ENCODE measurements at places on chromosomes 16 and 17.

- no peak for DNase-seq
Observed at GRCh38 chr16:81446907-81447268, 2.3 kb downstream of the CMIP start.

DNA sequence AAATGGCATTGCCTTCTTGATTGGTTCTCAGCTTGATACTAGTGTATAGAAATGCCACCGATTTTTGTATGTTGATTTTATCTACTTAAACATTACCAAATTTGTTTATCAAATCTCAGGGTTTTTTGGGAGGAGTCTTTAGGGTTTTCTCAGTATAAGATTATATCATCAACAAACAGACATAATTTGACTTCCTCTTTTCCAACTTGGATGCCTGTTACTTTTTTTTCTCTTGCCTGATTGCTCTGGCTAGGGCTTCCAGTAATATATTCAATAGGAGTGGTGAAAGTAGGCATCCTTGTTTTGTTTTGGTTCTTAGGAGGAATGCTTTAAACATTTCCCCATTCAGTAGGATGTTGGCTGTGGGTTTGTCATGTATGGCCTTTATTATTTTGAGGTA is 29.1 kb downstream of the EFCAB13 start:
- no peak for DNase-seq

DNA sequence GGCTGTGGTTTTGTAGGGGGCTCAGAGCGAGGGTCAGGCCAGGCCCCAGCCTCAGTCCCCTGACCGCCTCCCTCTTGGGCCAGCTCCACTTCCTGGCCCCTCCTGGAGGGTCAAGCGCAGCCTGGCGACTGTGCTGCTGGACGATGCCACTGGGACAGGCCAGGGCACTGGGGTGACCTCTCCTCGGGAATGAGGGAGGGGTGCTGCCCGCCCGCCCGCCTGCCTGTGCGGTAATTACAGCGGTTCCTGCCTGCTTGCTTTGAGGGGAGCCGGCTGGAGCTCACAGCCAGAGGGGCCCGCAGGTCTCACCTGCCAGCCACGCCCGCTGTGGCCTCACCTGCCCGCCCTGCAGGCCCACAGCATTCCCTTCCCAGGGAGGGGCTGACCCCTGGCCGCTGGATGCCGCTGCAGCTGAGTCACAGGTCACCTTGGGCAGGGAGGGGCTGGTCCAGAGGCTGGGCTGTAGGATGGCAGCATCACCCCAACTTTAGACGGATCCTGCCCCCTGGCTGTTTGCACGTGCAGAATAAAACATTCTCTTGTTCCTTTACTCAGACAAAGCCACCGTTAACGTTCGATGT is 76.7 kb upstream of the CBX4 start:
- DNase-seq: no peak

DNA sequence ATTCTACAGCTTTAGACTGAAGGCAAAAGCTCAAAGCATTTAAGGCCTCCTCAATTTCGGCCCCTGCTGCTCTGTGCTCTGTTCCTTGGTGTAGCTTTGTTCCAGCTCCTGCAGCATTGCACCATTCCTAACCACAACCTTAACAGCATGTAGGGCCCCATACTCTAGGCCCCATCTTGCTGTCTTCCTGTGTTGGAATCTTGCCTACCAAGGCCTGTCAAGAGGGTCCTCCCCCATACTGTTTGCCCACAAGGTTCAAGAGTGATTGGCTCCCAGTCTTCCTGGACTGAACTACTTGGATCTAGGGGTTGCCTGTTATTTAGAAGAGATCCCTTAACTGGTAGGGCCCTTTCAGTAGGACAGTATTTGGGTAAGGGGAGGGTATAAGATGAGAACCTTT is 26.8 kb downstream of the TRPV2 start:
- DNase-seq: no peak

DNA sequence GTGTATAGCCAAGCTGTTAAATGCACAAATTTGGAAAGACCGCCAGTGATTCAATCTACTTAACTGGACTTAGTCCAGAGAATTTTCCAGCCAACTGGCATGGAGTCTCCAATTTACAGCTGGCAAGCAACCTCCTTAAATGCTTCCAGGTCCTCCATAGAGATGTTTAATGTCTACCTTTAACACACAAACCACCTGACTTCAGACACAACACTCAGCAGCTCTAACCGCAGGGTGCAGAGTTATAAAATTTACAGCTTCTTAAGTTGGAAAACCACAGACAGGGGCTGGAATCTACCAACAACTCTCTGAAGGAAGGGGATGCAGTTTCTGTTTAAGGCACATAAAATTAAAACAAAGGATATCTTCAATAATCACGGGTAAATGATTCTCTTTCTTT is 106.9 kb downstream of the SYCE1L start:
- no peak for DNase-seq

- DNase-seq: peak; percentile 25
Observed at GRCh38 chr17:1058423-1059130, 61.6 kb downstream of the TIMM22 start.

- no peak for DNase-seq
Observed at GRCh38 chr16:54291656-54292487, 5.3 kb upstream of the IRX3 start.

- DNase-seq: no peak
Observed at GRCh38 chr17:39660397-39661385, 4.5 kb upstream of the TCAP start.

DNA sequence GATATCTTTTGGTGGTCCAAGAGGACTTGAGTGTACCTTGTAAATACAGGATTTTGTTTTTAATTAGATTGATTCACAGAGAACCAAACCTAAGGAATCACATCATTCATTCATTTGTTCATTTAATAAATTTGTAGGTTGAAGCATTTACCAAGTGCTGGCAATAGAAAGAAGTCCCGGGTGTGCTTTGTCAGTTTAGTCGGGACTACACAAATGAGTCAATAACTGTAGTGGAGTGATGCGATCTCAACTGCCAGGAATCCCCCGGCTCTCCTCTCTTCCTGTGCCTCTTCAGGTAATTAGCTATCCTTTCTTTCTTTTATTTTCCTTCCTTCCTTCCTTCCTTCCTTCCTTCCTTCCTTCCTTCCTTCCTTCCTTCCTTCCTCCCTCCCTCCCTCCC is 1.4 kb upstream of the WWOX start:
- DNase-seq: no peak

DNA sequence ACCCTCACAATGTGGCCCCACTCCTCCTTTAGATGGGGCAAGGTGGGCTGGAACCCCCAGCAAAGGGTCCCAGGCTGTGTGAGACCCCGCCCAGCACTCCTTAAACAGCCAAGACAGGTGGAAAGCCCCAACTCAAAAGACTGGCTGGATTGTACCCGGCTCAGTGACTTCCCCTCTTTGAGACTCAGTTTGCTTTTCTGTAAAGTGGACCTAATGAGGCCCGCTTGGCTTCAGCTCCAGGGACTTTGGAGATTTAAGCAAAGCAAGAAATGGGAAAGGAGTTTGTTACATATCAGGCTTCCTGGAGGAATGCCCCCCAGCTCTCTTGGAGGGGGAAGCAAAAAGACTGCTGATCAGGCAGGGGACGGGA is 39.3 kb downstream of the SNX20 start:
- DNase-seq: no peak

GRCh38 chr17:36877771-36878170 is 59.5 kb upstream of the LHX1 start:
- DNase-seq: no peak

- DNase-seq: no peak
Observed at GRCh38 chr17:81012574-81013447, 21.2 kb downstream of the CHMP6 start.

- DNase-seq: no peak
Observed at GRCh38 chr17:17724307-17725010, 43.2 kb downstream of the RAI1 start.

DNA sequence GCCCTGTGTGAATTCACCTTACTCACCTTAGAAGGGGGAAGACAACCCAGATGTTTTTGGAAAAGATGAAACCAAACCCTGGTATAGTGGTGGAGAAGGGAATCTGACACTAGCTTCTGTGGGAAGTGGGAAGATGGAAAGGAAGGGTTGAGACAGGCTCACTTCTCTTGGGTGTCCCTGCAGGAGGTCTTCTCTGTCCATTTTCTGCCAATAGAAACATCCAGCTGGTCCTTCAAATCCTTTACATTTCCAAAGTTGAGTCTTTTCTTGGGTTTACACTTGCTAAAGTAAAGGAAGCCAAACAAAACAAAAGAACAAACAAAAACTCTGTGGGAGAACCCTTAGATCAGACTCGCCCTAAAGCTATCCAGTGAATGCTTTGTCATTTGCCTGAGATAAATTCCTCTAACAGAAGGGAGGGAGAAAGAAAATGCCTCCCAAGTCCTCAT is 10.2 kb downstream of the HOXB1 start:
- no peak for DNase-seq

DNA sequence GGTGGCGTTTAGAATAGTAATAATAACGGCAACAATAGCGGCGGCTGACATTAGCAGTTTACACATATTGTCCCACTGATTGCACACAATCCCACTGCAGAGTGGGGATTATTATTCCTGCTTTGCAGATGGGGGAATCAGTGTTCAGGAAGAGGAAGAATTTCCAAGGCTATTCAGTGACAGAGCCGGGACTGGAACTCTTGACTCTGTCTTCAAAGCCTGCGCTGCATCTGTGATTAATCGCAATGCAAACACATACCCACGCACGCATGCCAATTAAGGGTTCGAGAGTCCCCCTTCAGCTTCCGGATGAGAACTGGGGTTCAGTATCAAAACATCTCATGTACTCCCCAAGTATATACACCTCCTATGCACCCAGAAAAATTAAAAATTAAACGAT is 29.2 kb downstream of the TMEM186 start:
- DNase-seq: no peak

DNA sequence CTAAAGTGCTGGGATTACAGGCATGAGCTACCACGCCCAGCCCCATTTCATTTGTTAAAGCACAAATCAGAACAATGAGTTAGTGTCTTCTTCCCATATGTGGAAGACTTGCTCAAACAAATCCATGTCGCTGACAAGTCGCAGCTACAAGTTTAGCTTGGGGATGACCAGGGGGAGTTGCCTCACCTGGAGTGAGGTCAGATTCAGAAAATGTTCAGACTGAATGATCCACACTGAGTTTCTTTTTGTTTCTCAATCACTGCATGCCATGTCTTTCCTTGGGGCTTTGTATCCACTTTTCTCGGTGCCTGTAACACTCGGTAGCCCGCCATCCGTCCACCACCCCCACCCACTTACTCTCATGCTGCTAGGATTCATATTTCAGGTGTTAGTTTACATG is 437.3 kb upstream of the DYNLRB2 start:
- no peak for DNase-seq

GRCh38 chr17:72562615-72563188 is 441.9 kb downstream of the SOX9 start:
- DNase-seq: no peak

GRCh38 chr16:48117217-48118105 is 38.3 kb downstream of the ABCC12 start:
- DNase-seq: peak; percentile 33

DNA sequence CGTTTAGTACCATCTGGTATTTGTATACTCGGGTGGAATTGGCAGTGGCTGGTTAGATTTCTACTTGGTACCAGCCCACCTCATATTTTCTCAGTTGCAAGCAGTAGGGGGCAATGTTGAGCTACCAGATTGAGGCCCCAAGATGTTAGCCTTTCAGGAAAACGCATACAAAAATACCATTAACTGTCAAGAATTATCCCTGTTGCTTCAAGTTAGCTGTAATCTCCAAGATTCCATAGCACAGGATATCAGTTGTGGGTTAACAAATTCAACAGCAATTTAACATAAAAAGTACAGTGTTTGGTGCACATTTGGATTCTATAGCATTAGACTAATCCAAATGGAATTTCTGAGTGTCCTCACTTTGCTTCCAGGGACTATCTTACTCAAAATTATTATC is 188.2 kb downstream of the FTO start:
- peak; percentile 26 for DNase-seq

- no peak for DNase-seq
Observed at GRCh38 chr16:68062910-68063393, 22.2 kb upstream of the NFATC3 start.

GRCh38 chr17:42277342-42277712 is 1.1 kb upstream of the STAT5B start:
- no peak for DNase-seq

DNA sequence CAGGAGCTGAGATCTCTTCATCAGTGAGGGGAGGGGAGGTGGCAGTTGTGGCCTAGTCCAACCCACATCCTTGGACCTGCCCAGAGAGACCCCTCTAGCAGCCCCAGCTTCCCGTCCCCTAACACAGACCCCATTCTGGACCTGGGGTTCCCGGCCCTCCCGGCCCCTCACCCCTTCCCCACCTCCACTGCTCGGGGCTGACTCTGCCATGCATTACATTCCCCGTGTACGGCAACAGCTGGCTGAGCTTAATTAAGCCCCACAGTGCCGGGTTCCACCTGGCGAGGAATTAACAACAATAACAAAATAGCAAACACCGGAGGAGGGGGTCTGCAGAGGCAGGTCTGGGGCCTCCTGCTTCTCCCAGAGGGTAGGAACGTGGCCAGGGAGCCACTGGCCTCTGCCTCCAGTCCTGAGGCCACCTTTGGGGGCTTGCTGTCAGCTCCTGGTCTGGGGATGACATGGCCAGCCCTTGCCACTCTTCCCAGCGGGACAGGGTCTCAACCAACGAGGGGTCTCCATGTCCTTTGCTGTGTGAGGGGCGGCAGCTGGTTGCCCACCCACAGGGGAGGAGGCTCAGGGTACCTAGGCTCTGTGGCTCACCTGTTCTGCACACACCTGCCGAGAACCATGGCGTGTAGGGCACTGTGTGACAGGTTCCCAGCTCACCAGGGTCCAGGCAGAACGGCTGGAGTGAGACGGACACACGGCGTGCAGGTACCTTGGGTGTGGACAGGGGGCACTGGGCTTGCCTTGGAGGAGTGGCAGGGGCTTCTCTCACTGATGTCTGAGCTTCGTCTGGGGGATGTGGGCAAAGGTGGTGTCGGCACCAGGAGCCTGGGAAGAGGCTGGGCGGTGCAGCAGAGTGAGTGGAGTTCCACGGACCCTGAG is 46.9 kb upstream of the CBFA2T3 start:
- DNase-seq: no peak

DNA sequence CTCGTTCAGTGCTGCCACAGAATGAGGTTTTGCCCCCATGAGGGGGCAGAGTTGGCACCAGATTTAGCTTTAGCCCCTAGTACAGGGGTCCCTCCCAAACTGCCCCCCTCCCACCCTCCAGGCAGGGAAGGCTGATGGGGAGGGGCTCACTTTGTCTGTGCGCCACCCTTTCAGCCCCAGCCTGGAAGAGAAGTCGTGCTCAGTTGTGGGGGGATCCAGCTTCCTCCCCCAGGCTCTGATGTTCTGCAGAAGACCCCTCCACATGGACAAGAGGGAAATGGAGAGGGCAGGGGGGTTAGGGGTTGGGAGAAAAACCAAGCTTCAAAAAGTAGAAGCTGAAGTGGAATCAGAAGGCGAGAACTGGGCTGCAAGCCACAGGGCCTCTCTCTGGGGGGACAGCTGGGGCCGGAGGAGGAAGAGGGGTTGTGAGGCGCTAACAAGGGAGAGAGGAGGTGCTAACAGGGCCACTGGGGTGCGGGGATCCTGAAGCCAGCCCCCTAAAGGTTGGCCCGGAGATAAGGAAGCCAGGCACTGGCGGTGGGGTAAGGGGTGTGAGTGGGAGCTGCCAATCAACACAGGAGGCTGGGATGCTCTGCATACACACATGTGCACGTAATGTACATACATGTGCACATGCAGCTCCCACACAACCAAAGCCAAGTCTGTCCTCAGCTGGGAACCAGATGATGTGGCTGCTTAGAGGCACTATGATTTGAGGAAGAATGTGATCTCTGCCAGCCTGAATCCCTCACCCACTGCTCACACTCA is 7.0 kb upstream of the TMEM92 start:
- DNase-seq: no peak
